GM12864 (cell line): ENCODE measurements at places on chromosomes 7 and 10.

GRCh38 chr10:1809139-1809741 is 71.9 kb upstream of the ADARB2 start:
- no peak for DNase-seq

GRCh38 chr7:100483722-100484672 is at the start of gene NYAP1:
TSS of gene NYAP1 (plus strand) at chr7:100483927. CDS start at chr7:100485312, 1,385 bp downstream.
- DNase-seq: no peak

DNA sequence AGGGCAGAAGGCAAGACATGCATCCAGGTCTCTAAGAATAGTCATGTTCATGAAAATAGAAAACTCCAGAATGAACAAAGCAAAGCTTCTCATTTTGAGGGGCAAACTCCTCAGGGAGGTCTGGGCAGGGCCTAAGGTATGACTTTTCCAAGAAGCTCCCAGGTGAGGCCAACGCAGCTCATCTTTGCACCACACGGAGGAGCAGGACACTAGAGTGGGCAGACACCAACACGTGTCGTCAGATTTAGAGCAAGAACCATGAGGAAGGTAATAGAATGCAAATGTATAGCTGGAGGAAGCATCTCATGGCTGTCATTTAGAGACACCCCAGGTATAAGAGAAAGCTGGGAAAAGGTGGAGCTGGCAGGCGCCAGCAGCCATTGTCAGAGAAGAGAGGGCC is 95.7 kb downstream of the WDFY4 start:
- DNase-seq: no peak

DNA sequence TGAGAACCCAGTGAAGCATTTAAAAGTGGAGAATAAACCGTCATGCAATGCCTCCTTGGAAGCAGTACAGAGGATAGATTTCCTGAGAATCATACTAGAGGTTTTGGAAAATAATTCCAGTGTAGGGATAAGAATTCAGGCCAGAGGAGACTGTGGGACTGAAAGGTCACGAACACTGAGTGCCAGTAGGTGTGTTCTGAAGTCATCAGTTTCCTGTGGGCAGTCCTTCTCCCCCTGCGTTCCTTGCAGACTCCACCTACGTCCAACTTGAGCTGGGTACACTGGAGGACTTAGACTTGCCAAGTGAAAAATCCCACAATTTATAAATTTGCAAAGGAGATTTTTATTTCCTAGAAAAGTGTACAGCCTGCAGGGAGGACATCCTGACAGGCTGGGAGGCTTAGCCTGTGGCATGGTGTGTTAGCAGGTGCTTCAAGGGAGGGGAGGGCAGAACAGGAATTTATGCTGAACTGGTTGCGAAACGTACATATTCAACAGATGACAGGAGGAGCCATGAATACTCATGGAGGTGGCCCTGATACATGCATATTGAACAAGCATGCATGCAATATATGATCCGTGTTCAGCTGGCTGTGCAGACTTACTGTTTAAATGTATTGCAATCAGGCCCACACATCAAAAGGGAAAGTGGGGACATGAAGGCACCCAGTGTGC is 72.9 kb upstream of the POM121L12 start:
- no peak for DNase-seq

DNA sequence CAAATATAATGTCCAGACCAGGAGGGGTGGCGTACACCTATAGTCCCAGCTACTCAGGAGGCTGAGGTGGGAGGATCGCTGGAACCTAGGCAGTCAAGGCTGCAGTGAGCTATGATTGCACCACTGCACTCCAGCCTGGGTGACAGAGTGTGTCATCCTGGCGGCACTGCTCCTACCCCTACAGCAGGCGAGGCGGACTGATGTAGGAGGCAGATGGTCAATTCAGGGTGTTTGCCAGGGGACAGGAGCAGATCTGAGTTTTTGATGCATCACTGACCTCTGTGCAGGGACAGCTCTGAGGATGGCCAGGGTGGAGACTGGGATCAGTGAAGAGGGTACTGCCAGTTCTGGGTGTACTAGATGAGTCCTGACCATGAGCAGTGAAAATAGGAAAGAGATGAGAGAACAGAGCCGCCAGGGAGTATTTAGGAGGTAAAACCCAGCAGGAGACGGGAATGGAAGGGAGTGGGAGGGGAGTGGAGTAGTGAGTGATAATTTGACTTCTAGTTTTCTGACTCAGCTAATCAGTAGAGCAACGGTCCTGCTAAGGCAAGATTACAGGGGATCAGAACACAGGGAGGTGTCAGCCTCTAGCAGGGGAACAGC is 75.3 kb downstream of the HIP1 start:
- no peak for DNase-seq

DNA sequence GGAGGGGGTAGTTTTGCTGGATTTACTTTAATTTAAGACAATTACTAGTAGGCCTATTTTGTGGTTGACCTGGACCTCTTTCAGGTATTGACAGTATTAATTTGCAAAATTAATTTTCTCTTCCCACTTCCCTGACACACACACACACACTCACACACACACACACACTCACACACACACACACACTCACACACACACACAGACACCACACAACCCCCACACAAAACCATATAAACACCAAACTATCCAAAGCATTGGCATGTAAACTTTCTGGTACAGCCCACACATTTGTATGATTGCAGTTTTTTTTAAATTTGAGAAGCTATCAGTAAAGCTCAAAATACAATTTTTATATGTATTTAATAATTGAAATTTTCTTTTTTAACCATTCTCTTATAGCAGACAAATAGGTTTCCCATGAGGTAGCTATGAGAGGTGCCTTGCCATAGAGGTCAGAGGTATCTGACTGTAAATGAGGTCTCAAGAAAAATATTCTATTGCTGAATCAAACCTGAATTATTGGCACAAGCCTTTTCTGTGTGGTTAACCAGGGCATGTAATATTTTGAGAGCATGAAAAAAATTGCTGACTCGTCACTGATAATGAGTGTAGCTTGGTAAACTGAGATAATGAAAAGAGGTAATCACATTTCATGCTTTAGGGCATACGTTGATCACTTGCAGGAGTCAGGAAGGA is 306.5 kb downstream of the GATA3 start:
- no peak for DNase-seq

GRCh38 chr7:97204821-97205220 is 87.3 kb downstream of the SDHAF3 start:
- no peak for DNase-seq

GRCh38 chr10:90865401-90865800 is 6.4 kb upstream of the RPP30 start:
- DNase-seq: no peak

DNA sequence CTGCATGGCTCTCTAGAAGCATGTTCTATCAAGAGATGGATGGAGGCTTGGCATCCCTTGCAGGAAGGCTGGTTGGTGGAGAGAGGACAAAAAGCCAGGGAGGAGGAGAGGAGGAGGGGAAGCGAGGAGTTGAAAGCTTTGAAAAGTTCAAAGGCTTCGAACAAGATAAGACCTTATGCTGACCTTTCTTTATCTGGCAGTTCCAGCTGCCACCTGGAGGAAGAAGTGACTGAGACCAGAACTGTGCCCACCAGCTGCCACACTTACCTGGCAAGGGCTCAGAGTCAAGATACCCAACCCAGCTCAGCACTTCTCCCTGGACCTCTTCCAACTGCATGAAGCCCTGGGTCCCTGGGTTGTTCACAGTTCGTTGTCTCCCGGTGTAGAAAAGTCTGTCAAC is 14.8 kb downstream of the CCL24 start:
- no peak for DNase-seq

DNA sequence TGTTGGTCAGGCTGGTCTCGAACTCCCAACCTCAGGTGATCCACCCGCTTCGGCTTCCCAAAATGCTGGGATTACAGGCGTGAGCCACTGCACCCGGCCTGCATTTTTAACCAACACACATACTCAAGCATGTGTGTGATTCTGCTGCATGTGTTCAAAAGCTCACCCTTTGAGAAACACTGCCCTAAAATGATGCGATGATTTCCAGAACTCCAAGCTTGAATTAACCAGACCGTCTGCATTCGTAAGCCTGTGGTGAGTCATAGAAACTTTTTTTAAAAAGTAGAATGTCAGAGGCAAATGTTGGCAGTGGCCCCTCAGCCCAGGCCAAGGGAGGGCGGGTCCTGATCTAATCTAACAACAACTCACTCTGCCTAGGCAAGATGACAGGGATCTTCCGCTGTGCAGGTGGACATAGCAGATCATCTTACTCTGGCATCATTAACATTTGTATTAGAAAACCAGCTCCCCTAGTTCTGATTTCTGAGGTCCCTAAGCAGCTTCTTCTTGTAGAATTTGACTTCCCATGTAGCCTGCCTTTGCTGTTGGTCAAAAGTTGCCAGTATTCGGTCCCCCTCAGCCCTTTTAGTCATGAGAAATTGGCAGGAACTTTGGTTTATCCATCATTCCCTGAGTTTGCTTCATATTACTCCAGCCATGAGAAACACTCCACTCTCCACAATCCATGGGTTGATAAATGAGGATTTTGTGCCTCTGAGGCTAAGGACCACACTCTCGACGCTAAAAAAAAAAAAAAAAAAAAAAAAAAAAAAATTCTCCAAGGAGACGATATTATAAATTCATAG is 190.4 kb downstream of the SKIDA1 start:
- no peak for DNase-seq

DNA sequence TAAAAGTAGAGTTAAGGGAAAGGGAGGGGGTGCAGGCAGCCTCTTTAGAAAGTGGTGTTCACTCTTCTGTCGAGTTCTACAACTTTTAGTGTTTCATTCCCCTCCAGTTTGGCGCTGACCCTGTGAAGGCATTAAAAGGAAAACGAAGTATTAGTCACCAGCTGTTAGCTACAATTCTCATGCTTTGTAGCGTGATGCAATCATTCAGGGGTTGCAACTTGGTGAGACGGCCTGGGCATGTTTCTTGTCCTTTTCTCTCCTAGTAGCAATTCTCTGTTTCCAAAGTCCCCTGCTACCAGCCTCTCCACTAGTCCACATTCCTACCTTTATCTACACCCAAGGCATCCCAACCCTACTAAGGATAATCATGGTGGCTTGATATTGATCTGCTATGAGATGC is 33.7 kb upstream of the DGKI start:
- DNase-seq: no peak

GRCh38 chr10:42783181-42783549 is 570 bp downstream of the BMS1 start:
- DNase-seq: no peak

DNA sequence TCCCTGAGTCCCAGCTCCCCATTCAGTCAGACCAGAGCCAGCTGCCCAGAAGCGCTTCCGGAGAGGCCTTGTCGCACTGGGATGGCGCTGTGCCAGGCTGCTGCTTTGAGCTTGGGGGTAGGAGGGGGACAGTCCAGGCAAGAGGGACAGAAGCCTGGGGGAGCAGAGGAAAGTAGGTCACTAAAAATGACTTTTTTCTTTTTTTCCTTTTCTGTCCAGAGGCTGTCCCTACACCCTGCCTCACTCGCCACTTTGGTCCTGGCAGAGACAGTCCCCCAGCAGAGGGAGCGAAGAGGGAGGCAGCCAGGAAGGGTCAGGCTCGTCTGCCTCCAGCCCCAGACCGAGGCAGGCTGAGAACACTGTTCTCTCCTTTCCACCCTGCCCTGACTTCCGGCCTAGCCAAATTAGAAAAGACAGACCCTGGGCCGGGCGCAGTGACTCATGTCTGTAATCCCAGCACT is 15.8 kb upstream of the TRIM8 start:
- no peak for DNase-seq

DNA sequence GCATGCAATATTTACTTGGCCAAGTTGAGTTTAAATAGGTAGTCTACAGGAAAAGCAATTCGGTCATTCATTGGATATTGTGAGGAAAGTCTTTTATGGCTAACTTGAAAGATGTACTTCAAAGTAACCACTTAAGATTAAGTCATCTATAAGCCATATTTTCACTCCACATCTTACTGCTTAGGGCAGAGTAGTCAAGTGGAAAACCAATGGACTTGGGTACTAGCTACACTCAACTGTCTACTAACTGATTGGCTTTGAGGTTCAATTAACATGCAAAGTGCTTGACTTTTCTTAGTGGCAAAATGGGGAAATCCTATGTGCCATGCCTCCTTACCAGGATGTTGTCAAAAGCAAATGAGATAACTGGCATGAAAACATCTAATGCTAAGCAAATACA is 51.0 kb downstream of the CAV1 start:
- DNase-seq: no peak

- no peak for DNase-seq
Measured at GRCh38 chr10:15842556-15843169, 17.6 kb downstream of the MINDY3 start.

DNA sequence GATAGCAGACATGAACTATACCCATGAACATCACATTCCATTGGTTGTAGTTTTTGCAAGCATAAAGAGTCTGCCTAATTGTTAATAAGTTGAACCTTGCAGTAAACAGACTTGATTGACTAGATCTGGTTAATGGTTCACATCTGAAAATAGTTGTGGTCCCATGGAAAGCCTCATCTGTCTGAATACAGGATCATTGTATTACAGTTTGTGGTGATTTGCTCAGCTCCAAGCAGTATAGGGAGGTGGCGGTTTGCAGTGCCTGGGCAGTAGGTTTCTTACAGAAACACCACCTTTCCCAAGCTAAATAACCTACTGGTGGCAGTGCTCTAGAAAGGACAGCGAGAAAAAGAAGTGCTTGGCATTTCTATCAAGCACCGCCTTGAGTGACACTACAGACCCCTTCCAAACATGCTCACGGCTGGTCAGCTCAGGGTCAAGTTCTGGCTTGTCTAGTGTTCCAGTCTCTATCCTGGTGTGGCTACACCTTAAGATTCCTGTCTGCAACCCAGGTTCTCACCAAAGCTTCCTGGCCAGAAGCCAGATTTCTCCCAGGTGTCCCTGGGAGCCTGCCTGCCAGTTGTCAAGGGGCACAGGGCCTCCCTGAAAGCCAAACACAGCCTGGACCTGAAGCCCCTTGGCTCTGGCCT is 119.9 kb downstream of the FANK1 start:
- DNase-seq: no peak

DNA sequence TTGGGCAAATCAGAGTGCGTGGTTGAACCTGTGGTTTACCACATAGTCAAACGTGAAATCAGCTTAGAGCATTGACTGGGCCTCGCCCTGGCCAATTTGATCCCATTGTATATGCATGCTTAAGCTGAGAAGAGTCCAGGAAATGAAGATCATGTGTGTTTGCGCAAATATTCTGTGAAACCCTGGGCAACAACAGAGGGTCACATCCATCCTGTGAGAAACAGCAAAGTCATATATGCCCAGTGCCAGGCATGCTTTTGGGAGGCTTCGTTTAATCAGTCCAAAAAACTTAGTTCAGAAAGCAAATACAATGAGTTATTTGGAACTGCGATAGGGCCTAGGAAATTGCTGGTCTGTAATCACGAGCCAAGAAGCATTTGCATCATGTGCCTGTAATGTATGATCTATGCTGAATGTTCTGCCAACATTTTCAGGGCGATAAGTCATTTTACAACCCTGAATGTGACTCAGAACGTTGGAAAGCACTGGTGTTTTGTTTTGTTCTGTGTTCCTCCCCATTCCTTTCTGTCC is 412.1 kb upstream of the CELF2 start:
- no peak for DNase-seq
